MV-4-11 (cell line): ENCODE measurements at places on chromosomes 6 and 20.

GRCh38 chr20:57256205-57256604, 10.2 kb downstream of the BMP7 start:
- no peak for DNase-seq

DNA sequence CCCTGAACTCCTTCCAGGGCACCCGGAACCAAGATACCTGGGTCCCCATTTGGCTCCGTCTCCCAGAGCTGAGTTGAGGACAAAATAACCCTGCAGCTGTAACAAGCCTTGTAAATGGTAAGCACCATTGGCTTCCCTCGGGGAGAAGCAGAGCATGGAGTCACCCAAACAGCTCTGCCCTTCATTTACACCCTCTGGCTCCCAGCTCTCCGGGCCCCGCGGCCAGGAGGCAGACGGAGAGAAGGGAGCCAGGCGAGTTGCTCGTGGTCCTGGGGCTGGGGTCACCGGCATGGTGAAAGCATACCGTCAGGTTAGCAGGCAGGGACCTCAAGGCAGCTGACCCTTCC, 2.1 kb downstream of the TFEB start:
- no peak for DNase-seq

DNA sequence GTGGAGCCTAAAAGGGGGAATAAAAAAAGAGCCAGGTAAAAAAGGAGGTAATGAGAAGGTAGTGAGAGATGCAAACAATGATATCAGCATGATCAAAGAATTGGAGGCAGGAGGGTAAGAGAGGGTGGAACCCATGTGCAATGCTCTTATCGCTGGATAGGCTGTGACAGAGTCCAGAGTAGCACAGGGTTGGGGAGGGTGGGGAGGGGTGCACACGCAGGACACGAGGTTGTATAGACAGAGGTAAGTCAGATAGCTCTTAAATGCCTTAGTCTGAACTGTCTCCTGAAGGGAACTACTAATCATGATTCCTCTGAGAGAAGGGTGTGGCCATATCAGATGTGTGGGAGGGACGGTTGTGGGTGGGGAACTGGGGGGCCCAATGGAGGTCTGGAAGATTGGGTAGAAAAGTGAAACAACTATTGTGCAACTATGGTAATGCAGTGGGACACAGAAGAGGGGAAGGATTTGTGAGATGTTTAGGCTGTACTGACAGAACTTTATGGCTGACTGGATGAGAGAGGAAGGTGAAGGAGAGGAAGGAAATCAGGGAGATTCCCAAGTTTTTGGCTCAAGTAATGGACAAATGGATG, 354.8 kb downstream of the BTBD9 start:
- no peak for DNase-seq

DNA sequence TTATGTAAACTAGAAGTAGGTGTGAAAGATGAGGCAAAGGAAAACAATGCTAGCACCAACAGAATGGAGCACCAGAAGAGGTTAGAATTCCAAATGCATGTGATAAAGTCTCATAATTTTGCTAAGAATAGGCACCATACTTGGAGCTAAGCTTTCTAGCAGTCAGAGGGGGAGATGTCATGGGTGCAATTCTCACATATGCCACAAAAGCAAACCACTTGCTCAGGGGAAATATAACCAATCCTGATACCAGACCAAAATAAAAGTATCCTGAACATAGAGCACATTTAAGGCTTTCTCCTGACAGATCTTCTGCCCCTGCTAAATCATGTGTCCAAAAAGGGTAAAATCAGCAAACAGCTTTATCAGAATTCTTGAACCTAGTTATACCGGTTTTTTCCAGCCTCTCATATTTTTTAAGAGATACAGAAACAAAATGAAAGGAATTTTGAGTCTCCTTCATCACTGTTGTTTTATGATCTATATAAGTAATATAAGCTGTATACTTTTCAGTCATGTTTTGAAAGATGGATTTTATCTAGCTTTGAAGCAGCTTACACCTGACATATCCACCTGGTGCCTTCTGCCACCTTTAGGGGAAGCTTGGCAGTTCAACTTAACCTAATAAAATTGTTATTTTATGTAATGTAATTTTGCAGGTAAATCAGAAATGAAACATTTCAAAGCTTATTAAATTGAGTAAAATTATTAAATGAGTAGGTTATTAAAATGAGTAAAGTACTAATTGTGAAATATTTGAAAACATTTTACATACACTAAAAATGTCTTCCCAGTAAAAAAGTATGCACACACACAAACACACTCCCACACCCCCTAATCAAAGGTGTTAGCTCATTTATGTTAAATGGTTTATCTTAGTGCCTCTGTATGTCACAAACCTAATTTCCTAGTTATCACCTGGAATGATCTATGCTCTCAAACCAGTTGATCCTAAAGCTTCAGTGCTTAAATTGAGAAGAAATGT, 2.8 kb downstream of the SPO11 start:
- no peak for DNase-seq

- DNase-seq = peak; percentile 94
Observed at GRCh38 chr20:19903168-19903811, 113.9 kb upstream of the NAA20 start.

- DNase-seq = no peak
Observed at GRCh38 chr6:89921691-89922090, 27.4 kb downstream of the GJA10 start.

GRCh38 chr20:4076033-4076432, 60.7 kb upstream of the RNF24 start:
- DNase-seq = no peak

GRCh38 chr20:9475456-9475855, 38.9 kb upstream of the LAMP5 start:
- DNase-seq = no peak

DNA sequence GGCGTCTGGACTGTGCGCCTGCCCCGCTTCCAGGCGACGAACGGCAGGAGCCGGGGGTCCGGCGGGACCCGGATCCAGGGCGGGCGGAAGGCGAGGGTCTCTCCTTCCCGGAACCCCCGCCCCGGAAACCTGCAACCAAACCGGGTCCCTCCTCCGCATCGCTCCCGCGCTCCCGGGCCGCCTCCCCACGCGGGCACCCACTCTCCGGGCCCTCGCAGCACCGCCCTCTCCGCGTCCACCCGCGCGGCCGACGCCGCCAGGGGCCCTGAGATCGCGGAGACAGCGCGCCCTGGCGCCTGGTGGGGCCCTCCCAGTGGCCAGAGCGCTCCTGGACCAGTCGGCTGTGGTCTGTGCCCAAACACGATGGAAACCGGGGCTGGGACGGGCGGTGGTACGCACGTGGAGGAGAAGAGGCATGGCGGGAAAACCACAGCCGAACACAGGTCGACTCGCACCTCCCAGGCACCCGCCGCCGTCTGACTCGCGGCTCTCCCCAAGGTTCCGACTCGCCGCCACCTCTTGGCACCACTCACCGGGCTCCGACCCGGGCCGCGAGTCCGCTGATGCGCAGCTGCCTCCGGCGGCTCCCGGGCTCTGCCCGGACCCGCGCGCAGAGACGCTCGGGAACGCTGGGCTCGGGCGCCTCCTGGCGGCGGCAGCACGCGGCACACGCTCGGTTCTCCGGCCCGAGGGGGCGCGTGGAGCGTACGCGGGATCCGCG, 7.9 kb downstream of the NKX2-2 start:
- DNase-seq = peak; percentile 32

- DNase-seq = peak; percentile 84
Observed at GRCh38 chr6:9628819-9629218, 786.1 kb downstream of the TFAP2A start.
